ENCODE measurements at places on chromosomes 5 and 9.

- DNase-seq: no peak
These were observed 221.4 kb downstream of the SPATA31D1 start for GRCh38 chr9:82209797-82210470.

DNA sequence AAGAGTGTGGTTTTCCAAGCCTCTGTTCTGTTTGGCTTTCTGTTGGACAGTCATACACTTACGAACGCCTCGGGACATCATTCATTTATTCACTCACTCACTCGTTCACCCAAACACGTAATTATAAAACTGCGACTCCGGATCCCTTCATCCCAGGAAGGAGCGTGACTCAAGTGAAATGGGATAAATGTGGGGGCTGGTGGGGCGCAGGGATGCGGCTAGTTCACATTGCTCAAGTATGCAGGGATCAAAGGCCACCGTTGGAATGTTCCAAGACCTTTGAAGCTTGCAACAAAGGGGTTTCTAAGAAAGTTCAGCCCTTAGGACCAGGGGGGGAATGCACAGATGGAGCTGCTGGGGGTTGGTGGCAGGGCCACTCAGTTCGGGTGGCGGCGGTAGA, 64.2 kb downstream of the CFAP77 start:
- no peak for DNase-seq

- DNase-seq: no peak
These were observed 89.0 kb upstream of the MAP1B start for GRCh38 chr5:72018143-72018803.

GRCh38 chr5:81310402-81311063, 9.1 kb downstream of the ZCCHC9 start:
- no peak for DNase-seq

DNA sequence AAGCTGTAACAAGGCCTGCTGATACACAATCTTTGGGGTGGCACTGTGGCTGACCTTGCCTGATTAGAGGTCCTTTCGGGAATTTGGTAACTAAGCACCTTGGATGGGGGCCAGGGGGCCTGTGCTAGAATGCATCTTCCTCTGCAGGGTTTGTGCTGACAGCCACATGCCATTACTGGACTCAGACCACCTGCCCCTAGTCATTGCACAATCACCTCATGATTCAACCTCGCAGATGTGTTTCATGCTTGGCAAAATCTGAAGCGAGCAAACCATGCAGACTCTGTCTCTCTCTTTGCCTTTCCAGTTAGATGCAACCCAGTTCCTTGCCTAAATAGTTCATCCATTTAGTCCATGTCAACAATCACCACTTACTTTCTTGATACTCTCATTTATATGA, 96.5 kb upstream of the ERCC6L2 start:
- peak; percentile 84 for DNase-seq

DNA sequence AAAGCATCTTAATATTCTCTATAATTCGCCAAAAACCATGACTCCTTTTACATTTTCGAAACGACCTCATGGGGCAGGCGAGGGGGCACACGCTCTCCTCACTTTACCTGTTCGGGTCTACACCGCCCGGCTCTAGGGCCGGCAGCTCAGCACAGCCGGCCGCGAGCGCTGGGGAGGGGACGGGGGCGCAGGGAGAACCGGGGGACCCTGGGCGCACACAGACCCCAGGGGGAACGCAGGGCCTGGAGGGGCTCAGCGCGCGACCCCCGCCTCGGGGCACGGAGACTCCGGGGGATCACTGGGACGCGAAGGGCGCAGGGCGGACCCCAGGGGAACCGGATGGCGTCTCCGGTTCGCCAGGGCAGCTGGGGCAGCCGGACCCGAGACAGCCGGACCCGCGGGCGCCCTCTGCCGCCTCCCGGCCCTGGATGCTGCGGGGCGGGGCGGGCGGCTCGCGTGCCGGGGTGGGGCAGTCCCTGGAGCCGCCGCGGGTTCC, at the start of gene AHRR:
Gene AHRR, plus strand, starts transcription at position 485 of the 496 bp plus-strand sequence. CDS start 22,189 bp downstream, outside the sequence.
- no peak for DNase-seq

GRCh38 chr9:95425910-95426551, 90.7 kb downstream of the PTCH1 start:
- no peak for DNase-seq

DNA sequence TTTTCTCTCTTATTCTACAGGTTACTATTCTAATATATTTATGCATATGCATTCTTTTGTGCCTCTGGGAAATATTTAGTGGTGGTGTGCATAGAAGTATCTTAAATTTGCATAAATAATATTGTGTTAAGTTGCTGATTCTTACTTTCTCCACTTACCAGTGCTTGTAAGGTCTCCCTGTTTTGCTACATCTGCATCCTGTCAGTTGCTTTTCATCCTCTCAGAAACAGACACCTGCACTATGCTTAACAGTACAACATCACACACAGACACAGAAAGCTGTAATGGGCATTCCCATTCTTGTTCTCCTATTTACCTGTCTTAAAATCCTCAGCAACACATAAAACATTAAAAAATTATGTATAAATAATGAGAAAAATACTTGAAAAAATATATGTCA, 713.3 kb upstream of the RGMB start:
- DNase-seq: no peak

DNA sequence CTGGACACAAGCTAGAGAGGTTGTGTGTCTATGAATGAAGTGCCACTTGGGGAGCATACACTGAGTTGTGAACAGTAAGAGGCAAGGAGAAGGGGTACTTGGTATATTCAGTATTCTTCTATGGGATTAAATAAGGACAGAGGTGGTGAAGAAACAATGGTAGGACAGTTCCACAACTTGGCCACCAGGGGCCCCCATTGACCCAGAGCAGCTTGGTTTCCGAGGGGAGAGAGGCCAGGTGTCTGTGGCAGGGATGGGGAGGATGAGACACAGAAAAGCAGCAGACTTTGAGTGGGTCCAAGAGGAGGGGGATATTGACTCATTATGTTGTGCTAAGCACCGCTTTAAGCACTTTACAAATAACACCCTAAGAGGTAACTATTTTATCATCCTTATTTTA, 220.6 kb downstream of the MELK start:
- no peak for DNase-seq

Data from Right ventricle myocardium inferior (tissue), 1 donor.